ENCODE measurements at places on chromosomes 12 and 14.
A peak's percentile ranks its signal among the peaks of the same experiment; 100 is the strongest.

- no peak for DNase-seq
Measured at GRCh38 chr12:53258541-53259539, 9.3 kb upstream of the ESPL1 start.

- DNase-seq, result no peak
Measured at GRCh38 chr12:52225752-52226151, 7.3 kb upstream of the KRT7 start.

- DNase-seq, result no peak
Measured at GRCh38 chr14:106844608-106845285, 1318.4 kb downstream of the TMEM121 start.

DNA sequence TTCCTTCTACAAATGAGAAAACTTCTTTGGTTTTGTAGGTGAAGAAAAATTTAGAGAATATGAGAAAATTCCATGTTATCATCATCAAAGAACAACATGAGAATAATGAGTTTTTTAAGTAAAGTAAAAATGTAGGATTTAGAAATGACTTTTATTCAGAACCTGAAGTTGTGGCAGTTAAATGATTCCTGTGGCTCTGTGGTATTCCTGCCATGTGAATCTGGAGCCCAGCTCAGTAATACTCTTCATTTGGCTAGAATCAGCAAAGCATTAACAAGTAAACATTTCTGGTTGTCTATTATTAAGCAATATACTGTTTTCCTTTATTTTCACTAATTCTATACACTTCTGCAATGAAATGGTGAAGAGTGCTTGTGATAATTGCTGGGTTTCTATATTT is 95.6 kb upstream of the E2F7 start:
- DNase-seq, result no peak

GRCh38 chr12:9687228-9687627 is 17.7 kb downstream of the CLEC2D start:
- peak; percentile 58 for DNase-seq

DNA sequence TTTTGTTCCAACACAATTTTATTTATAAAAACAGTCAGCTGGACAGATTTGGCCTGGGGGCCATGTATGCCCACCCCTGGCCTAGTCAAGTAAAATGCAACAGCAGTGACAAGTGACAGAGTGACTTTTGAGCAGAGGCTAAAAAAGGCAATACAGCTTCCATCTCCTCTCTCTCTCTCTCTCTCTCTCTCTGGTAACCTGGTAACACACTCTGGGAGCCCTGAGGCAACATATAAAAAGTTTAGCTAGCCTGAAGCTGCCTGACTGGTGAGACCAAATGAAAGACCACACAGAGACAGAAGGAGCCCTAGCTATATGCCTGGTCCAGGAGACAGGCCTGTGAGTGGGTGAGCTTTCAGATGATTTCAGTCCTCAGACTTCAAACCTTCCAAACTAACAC is 105.4 kb downstream of the DENND5B start:
- DNase-seq, result peak; percentile 87

GRCh38 chr14:20857207-20857606 is 34.0 kb upstream of the RNASE3 start:
- no peak for DNase-seq

DNA sequence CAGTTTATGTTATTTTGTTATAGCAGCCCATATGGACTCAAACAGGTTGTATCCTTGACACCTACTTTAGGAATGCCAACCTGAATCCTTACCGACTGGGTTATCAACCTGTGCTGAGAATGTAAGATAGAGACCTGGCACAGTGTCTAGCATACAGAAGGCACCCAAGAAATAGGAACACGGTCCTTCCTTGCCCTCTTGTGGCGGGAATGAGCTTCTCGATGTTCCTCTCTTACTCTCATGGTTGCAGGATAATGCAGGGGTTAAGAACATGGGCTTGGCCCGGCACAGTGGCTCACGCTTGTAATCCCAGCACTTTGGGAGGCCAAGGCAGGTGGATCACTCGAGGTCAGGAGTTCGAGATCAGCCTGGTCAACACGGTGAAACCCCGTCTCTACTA is 6.5 kb downstream of the C12orf43 start:
- peak; percentile 87 for DNase-seq

DNA sequence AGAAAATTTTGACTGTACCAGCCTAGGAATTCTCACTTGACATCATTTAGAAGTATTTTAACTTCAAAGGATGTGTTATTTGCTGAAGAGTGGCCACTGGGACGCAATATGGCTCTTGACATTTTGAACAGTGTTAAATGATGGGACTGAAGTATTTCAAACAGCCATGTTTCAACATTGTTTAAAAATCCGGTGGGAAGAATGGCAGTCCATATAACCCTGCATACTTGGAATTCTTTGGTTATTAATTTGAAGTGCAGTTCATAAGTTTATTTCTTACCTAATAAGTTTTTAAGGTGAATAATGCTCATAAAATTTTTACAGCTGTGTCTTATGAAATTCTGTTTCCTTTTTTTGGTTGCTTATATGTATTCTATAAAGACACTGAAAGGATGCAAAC is 8.3 kb downstream of the TMTC2 start:
- no peak for DNase-seq

DNA sequence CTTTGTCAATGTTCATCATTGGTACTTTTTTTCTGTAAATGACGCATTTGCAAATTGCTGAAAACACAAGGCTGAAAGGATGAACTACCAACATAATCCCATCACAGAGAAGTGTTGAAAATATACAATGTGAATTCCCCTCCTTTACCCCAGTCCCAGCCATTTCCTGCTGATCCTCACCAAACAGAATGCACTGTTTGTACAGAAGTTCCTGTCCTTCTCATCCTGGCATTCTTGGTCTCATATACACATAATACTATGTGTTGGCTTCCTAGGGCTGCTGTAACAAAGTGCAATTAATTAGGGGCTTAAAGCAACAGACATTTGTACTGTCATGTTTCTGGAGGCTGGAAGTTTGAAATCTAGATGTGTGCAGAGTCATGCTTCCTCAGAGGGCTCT is 836.2 kb upstream of the MGAT4C start:
- DNase-seq, result no peak

DNA sequence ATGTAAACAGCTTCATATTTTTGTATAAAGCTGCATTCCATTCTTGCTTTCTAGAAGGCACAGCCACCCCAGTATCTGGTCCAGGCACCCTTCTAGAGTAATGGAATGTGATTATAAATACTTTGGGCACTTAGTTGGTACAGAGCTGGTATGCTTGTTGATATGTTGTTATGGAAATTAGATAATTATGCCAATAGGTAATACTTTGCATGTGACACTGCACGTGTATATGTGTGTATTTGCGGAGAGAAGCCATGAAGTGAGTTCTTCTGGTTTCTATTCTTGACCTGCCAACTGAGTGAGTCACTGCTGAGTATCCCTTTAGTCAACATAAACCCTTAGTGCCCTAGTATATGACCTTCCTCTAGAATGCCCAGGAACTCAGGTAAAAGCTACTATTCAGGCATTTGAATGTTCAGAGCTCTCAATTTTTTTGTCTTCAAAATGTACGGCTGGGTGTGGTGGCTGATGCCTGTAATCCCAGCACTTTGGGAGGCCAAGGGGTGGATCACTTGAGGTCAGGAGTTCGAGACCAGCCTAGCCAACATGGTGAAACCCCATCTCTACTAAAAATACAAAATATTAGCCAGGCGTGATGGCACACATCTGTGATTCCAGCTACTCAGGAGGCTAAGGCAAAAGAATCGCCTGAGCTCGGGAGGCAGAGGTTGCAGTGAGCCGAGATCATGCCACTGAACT is 6.2 kb upstream of the TCP11L2 start:
- DNase-seq, result peak; percentile 15

DNA sequence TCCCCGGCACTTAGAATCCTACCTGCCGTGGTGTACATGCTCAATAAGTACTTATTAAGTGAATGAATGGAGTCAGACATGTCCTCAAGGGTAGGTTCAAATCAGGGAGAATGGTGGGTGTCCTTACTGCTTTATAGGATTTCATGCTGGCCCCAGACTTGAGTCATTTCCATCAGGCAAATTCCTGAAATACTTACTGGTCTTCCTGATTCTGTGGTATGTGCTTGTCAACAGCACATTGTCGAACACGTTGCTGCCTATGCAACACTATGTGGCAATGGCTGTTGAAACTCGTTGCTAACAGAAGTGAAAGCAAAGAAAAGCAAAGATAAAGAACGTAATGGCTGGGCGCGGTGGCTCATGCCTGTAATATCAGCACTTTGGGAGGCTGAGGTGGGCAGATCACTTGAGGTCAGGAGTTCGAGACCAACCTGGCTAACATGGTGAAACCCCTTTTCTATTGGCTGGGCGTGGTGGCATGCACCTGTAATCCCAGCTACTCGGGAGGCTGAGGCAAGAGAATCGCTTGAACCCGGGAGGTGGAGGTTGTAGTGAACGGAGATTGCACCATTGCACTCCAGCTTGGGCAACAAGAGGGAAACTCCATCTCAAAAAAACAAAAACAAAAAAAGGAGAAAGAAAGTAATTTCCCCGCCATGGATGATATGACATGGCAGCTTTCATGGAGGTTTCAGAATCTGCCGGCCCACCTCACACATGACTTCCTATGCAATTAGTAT is 214.9 kb downstream of the ZFP36L1 start:
- DNase-seq, result peak; percentile 91

DNA sequence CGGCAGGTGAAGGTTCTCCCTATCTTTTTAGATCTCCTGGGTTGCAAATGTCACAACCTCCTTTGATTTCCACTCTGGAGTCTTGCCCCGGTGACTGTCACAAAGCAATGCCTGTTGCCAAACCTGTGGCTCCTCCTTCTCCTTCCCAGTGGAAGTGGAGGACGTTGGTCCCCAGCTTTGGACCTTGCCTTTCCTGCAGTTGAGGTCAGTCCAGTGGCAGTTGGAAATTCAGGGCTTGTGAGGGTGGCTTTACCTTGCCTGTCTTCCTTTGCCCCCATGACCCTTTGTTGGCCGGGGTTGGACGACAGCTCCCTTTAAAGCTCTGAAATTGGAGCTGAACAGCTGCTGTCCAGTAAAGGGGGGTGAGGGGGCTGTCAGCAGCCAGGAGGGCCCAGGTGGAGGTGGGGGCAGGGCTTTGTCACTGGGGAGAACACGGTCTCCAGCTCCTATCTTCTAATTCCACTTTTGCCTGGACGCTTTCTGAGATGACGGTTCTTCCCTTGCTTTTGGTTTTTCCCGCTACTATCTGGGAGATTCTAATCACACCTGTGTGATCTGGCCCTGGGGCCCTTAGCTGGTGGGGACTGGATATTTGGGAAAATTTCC is 4.1 kb downstream of the TEAD4 start:
- peak; percentile 79 for DNase-seq

- DNase-seq, result no peak
Measured at GRCh38 chr14:92341791-92342190, 18.8 kb downstream of the SLC24A4 start.

- peak; percentile 90 for DNase-seq
Measured at GRCh38 chr14:96584199-96584906, 82.2 kb downstream of the PAPOLA start.

GRCh38 chr14:80615831-80616230 is 325.7 kb downstream of the CEP128 start:
- no peak for DNase-seq

DNA sequence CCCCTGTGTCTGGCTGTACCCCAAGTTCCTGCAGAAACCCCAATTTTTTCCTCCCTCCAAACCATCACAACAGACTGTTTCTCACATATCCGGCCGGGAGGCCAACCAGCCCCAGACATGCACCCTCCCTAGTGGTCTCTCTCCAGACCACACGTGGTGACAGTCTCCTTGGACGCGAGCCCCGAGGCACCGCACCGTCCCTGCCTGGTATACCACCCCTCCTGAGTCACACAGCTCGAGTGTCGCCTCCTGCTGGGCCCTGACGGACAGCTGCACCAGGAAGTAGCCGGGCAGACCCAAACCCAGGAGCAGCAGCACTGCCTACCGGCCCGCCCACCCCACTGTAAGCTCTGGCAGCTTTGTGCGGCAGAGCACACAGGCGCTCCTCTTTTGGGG is 97.4 kb downstream of the RFLNA start:
- DNase-seq, result peak; percentile 97

DNA sequence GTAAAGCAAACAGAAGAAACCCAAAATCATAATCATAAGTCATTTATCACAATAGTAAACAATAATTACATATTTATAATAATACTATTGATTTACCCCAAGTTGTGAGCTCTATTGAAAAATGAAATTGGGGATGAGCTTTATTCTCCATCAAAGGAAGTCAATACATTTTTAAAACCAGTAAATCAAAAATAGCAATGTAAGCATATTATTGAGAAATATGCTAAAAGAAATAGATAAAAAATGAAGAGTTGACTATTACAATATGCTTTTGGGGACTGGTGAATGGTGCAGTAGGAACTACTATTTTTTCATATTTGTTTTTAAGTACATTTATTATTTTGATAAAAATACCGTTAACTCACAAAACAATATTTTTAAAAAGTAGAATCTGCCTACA is 31.2 kb upstream of the STK38L start:
- no peak for DNase-seq

- peak; percentile 77 for DNase-seq
Measured at GRCh38 chr12:109393437-109394345, 46.0 kb downstream of the MYO1H start.

- no peak for DNase-seq
Measured at GRCh38 chr12:100936661-100937060, 142.1 kb downstream of the ANO4 start.

DNA sequence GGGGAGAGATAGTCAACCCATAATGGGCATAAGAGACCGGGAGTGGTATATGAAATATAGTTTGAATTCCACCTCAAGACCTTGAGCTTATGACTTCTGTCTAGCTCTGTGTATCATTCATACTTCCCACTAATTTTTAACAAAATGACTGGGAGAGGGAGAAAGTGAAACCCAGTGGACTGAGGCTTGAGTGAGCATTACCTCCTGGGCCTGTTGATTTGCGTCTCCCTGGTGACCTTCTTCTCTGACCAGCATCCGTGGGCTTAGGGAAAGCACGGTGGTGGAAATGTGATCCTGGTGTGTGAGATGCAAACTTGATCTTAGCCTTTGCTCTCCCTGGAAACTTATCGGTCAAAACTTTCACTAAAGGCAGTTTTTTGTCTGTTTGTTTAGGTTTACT is 207.9 kb upstream of the BCL2L14 start:
- peak; percentile 25 for DNase-seq

GRCh38 chr12:5948696-5949095 is 3.6 kb upstream of the ANO2 start:
- DNase-seq, result no peak

- no peak for DNase-seq
Measured at GRCh38 chr12:45575417-45575816, 154.1 kb upstream of the ARID2 start.

DNA sequence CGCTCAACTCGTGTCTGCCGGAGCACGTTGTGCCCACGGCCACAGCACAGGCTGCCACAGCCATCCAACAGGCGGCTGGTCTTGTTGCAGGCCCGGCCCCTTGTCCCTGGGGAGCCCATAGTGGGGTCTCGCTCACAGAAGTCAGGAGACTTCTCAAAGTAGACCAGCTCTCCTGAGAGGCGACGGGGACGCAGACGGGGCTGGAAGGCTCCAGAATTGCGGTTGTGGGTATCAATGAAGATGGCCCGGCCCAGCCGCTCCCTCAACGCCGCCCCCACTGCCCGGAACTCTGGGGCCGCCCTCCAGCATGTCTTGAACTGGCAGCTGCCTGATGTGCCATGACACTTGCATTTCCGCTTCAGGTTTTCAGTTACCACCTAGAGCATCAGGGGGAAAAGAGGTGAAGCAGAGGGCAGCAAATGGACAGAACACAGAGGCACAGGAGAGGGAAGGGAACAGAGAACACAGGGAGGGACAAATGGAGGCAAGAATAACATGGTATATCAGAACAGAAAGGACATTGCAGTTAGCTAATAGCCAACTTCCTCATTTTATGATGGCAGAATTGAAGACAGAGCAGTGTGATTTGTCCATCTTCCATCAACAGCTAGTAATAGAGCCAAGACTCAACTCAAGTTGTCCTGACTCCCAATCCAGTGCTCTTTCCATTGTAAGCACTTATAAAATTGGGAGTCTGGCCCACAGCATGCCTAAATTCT is 5.2 kb downstream of the WNT10B start:
- DNase-seq, result no peak
